ENCODE measurements at places on chromosomes 2 and 18.

DNA sequence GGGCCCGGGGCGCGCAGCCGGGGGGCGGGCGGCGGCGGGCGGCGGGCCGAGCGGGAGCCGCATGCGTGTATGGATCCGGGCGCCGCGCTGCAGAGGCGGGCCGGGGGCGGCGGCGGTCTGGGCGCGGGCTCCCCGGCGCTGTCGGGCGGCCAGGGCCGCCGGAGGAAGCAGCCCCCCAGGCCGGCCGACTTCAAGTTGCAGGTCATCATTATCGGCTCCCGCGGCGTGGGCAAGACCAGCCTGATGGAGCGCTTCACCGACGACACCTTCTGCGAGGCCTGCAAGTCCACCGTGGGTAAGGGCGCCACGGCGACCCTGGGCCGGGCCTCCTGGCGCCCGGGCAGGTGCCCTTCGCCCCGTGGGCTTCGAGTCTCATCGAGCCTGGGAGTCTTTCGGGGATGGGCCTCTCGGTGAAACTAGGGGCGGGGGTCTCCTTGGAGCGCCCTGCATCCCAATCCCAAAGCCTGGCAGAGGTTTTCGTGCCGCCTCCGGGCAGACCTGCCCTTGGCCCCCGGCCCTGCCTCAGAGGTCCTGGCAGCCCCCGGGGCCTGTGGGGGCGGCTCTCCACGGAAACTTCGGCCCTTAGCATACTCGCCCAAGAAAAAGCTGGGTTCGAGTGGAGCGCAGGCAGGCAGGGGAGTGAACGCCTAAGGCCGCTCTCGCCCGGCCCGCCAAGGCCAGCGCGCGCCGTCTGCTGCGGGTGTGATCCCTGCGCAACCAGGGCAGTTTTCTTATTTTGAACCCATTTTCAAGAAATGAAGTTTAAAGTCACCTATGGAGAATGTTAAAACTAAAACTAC lies 622 bp downstream of the RAB12 start:
- DNase-seq, result no peak

- DNase-seq, result no peak
Measured at GRCh38 chr2:132404056-132404455, 12.5 kb upstream of the GPR39 start.

DNA sequence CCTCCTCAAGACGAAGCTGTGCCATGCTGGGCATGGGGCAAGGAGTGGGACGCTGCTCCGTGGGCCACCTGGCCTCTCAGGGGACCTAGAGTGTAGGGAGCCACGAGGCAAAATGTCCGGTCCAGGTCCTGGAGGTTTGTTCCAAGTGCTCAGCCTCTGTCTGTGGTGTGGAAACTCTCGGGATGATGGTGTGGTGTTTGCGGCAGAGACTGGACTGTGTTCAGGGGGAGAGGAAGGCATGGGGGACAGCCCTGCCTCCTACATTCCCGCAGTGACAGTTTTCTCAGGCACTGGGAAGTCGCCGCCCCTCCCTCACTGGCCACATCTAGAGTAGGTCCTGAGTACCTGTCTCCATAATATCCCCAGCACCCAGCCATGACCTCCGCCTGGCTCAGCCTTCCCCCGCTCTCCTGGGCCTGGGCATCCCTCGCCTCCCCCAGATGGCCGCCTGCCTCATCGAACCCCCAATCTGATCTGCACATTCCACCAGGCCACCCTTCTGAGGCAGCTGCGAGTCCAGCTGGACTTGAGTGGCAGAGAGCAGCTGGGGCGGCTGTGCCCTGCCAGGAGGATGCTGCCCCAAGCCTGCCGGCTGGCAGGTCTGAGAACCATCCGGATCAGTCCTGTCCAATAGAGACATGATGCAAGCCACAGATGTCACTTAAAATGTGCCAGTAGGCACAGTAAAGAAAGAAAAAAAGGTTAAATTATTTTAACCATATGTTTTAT lies 6.2 kb downstream of the KCNIP3 start:
- DNase-seq, result no peak

DNA sequence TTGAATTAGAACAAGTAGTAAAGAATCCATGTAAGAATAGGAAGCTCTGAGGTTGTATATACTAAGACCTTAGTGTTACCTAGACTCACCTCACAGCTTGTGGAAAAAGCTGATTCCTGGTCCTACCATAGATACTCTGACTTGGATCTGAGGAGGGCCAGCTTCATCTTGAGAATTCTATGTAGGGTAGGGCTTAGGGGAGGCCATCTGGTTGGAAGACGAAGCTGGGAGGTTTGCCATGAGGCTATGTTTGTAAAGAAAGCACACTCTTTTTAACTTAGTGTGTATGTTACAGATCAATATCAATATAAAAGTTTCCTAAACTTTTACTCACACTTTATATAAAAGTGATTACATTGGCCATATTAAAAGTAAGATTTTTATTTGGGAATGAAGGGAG lies 77.1 kb upstream of the GALNT5 start:
- no peak for DNase-seq

GRCh38 chr2:186690786-186691185 lies 3.1 kb upstream of the FAM171B start:
- peak; percentile 45 for DNase-seq

- no peak for DNase-seq
Measured at GRCh38 chr2:61948661-61949457, 43.4 kb downstream of the COMMD1 start.

- no peak for DNase-seq
Measured at GRCh38 chr2:7033136-7033960, 116.1 kb downstream of the RNF144A start.

DNA sequence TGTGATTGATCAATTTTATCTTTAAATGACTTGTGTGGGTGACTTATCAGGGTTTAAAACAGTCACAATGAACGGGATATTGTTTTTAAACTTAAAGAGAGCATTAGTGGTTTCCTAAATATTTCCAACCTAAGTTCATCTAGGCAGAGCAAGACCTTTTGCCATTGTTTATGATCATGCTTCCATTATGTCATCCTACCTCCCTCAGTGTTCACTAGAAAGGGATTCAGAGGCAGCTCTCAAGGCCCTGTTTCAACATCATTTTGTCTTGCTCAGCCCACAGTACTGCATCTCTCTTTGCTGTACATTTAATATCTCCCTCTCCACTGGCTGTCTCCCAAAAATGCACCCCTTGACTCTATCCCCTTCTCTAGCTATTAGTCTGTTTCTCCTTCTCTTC lies 21.5 kb upstream of the PELI1 start:
- peak; percentile 60 for DNase-seq

DNA sequence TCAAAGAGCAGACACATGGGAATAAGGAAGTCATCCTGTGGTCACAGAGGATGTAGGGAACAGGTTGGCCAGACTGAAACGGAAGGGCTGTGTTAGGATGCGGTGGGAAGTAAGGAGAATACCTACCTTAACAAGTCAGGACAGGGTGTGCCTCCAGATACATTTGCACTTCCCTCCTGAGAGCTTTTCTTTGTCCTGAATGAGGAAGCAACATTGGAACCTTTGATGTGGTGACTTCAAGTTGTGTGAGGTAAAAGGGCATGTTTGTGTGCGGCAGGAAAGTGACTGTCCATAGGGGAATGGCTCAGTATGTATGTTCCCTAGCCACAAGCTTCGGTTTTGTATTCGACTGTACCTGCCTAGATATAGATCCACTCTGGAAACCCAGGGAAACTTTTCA lies 24.9 kb upstream of the LRRTM1 start:
- DNase-seq, result no peak

DNA sequence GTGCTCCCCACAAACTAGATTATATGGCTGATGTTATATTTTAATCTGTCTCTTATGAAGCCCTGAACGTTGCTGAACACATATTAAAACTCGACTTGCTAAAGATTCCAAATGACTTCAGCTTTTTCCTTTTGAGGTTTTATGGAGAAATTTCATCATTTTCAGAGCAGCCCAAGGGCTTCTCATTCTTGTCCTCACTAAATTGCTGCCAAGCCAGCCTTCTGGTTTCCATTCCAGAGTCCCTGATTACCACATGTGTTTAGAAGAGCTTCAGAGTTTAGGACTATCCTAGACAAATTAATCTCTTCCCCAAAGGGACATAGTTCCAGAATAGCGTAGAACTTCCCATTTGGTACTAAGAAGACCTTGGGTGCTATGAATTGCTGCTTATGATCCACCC lies 77.8 kb upstream of the CCDC195 start:
- peak; percentile 10 for DNase-seq

DNA sequence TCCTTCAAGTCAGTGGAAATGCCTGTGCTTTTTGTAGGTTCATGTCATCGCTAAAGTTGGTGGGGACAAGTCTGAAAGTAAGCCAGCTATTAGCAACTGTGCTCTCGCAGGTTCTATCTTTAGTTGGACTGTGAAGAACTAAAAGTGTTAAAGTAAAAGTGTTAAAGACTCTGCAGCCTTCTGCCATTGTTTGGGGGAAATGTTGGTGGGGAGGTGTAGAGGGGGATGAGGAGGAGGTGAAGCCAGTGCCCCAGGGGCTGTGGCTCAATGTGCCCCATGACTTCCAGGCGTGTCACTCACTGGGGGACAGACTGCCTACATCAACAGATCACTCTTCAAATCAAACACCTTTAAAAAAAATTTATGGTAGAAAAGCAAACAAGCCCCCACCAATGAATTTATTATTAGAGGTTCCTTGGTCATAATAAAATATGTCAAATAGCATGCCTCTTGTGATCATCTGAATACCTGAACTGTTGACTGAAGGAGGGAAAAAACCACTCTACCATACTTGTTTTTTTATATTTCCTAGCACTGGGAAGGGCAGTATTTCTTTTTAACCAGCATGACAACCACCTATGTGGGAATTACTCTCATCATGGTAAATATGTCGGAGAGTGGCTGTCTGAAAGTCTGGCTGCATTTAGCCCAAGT lies 19.3 kb downstream of the TGFA start:
- DNase-seq, result no peak

DNA sequence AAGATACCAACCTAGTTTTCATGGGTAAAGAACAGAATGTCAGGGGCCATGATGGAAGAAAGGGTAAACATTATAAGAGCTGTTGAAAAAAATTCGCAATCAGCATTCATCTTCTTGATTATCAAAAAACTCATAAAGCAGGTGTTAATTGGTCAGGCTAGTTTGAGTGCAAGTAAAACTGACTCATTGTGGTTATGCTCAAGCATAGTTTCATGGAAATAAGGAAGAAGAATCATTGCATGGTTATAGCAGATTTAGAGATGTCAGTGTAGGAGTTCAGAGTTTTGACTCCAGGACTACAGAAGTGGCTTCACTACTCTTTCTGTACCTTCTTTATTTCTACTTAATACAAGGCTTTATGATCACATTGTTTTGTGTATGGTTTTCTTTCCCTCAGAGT lies 26.9 kb upstream of the CDH19 start:
- DNase-seq, result no peak

DNA sequence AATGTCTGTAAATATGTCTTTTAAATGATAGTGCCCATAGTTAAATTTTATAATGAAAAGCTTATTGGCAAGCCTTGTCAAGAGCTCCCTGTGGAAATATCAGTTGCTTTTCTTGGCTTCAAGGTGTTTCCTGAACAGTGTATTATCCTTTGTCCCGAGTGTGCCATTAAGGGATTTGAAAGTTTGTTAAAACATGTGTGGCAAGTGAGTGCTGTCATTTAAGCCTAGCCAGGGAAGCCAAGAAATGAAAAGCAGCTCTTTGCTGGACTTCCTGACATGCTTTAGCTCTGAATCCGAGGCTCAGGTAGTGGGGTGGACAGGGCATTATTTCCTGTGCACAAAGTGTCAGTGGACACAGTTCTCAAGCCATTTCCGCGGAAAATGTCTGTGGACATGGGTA lies 111.5 kb downstream of the DIS3L2 start:
- no peak for DNase-seq

DNA sequence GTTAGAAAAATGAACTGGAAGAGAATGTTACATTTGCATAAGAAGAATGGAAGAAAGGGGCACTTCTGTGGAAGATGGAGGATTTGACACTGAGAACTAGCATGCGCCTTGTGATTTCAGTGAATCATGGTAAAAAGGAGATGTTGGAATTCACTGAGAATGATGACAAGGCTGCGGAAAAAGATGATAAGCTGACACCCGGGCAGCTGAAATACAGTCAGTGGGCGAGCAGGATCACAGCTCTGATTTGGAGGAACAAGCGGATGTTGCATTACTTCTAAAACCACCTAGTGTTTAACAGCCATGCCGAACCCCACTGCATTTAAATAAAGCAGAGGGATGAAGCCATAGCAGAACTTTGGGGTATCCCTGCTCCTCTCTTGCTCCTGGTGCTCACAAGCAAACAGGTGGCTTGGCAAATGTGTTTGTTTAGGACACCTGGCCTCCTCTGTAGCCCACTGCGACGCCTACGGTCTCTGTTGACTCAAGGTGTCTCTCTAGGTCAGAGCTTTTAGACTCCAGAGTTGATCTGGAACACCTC lies 134.9 kb downstream of the NDUFA10 start:
- no peak for DNase-seq

GRCh38 chr2:46051085-46051484 lies 246.1 kb upstream of the EPAS1 start:
- no peak for DNase-seq

GRCh38 chr2:220356076-220356475 lies 728.6 kb downstream of the SLC4A3 start:
- peak; percentile 17 for DNase-seq

GRCh38 chr2:70826696-70827350 lies 6.4 kb upstream of the CLEC4F start:
- DNase-seq, result no peak

- no peak for DNase-seq
Measured at GRCh38 chr2:61510674-61511671, 27.2 kb downstream of the XPO1 start.

DNA sequence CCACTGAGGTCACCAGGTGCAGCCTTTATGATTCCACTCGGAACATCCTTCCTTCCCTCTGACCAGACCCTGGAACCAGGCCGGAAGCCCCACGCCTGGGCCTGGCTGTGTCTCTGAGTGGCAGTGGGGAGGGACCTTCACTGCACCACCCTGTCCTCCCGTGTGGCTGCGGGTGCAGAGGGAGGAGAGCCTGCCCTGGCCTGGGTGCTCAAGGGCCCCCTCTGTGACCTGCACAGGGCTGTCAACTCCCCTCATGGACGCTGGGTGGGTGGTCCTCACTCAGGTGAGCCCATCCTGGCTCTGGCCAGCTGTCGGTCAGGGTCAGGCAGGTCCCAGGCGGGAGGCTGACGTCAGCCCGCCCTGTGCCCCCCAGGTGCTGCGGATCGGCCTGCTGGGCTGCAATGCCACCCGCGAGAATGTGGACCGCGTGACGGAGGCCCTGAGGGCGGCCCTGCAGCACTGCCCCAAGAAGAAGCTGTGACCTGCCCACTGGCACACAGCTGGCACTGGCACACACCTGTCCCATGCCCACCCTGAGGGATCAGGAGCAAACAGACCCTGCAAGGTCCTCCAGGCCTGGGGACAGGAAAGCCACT lies 9.8 kb downstream of the AGXT start:
- no peak for DNase-seq

- no peak for DNase-seq
Measured at GRCh38 chr2:120899771-120900170, 164.1 kb downstream of the GLI2 start.

DNA sequence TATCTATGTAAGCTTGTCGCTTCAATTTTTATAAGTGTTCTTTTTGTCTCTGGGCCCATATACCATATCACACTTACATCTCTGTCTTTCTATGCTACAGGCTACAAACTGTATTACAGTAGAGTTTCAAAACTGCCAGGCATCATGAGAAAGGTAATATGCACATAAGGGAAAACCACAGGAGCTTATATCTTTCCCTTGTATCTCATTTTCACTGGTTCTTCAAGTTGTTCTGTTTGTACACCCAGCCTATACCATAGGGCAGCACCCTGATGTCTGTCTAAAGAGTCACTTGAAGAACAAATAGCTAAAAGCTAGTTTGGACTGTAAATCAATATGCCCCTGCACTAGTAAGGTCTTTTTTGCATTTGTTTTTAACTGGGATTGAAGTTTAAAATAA lies 366.7 kb downstream of the FIGN start:
- DNase-seq, result no peak
